ENCODE measurements at places on chromosomes 6 and 20.

DNA sequence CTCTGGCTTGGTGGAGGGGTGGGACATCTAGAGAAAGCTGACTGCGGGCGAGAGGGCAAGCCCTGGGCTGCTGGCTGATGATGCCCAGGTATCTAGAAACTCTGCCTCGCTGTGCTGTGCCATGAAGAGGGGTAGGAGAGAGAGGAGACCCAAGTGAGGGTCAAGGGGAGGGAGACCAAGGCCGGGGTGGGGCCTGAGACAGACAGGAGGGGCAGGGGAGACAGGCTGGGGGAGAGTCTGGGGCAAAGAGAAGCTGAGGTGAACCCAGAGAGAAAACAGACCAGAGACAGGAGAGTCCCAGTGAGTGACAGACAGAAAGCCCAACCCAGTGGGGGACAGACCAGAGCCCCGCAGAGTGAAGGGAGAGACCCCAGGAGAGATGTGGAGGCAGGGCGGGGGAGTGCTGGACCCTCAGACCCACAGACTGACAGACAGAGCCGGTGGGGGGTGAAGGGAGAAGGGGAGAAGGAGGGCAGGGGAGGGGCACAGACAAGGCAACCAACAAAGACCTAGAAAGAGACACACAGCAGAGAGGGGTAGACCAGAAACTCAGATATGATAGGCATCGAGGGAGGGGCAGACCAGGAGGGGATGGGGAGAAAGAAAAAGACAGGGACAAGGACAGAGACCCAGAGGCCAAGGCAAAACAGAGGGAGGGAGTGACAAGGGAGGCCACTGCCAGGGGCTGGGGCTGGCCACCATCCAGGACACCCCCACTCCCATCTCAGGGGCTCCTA, 5.9 kb downstream of the TEAD3 start:
- peaks cover 14% of the 10 kb centered on the region for H3K4me1 ChIP-seq
- H3K27ac ChIP-seq = no peak overlapping the region
- H3K4me3 ChIP-seq = no peak overlapping the region
- H3K27me3 ChIP-seq = peaks cover 22% of the 10 kb centered on the region
- no peaks in the 10 kb centered on the region for H3K36me3 ChIP-seq

GRCh38 chr6:24233813-24234442, 107.9 kb downstream of the NRSN1 start:
- DNase-seq = no peak
- peaks cover 10% of the 10 kb centered on the region for H3K27me3 ChIP-seq
- no peaks in the 10 kb centered on the region for H3K36me3 ChIP-seq
- H3K4me1 ChIP-seq = peaks cover 3% of the 10 kb centered on the region
- no peak overlapping the region for H3K4me3 ChIP-seq

GRCh38 chr6:131954059-131954774, 3.0 kb upstream of the CCN2 start:
- peaks cover 57% of the 10 kb centered on the region for H3K27me3 ChIP-seq
- no peak overlapping the region for H3K27ac ChIP-seq
- no peak for DNase-seq
- H3K36me3 ChIP-seq = no peaks in the 10 kb centered on the region

GRCh38 chr6:53758496-53758895, 36.3 kb upstream of the LRRC1 start:
- H3K4me1 ChIP-seq = no peaks in the 10 kb centered on the region
- H3K36me3 ChIP-seq = no peaks in the 10 kb centered on the region
- no peak overlapping the region for H3K27ac ChIP-seq
- no peak for DNase-seq
- no peak overlapping the region for H3K4me3 ChIP-seq
- peaks cover 4% of the 10 kb centered on the region for H3K27me3 ChIP-seq

- H3K4me1 ChIP-seq = peaks cover 18% of the 10 kb centered on the region
- H3K27ac ChIP-seq = no peak overlapping the region
- H3K27me3 ChIP-seq = no peaks in the 10 kb centered on the region
- no peak overlapping the region for H3K4me3 ChIP-seq
- no peak for DNase-seq
- no peaks in the 10 kb centered on the region for H3K36me3 ChIP-seq
Observed at GRCh38 chr20:20160520-20160919, 108.2 kb downstream of the CFAP61 start.

DNA sequence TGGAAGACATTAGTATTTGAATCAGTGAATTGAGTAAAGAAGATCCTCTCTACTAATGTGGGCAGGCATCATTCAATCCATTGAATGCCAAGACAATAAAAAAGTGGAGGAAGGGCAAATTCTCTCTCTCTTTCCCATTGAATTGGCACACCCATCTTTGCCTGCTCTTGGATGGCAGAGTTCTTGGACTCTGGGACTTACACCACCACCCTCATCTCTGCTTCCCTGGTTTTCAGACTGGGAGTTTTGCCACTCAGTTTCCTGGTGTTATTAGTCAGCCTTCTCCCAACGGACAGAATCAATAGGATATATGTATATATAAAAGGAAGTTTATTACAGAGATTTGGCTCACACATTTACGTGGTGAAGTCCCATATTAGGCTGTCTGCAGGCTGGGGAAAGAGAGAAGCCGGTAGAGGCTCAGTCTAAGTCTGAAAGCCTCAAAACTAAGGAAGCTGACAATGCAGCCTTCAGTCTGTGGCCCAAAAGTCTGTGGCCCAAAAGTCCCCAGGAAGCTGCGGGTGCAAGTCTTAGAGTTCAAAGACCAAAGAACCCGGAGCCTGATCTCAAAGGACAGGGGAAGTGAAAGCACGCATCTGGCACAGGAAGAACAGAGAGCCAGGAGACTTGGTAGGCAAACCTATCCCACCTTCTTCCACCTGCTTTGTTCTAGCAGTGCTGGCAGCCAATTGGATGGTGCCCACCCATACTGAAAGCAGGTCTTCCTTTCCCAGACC, 64.4 kb downstream of the SMPDL3A start:
- H3K4me3 ChIP-seq = no peak overlapping the region
- H3K36me3 ChIP-seq = no peaks in the 10 kb centered on the region
